Thyroid gland (tissue), 4 donors: ENCODE measurements at places on chromosomes 2 and 18.

DNA sequence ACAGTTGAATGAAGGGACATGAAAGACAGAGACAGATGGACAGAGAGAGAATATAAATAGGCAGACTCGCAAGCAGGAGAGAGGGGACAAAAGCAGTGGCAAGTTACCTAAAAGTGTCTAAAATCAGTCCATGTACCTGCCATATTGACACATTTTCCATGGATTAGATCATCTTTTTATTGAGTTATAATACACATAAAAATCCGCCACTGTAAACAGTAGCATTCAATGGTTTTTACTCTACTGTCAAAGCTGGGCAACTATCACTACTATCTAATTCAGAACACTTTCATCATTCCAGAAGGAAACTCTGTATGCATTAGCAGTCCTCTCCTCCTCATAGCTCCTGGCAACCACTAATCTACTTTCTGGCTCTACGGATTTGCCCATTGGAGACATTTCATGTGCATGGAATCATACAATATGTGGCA lies 10.1 kb downstream of the CFAP210 start:
- DNase-seq: no peak

DNA sequence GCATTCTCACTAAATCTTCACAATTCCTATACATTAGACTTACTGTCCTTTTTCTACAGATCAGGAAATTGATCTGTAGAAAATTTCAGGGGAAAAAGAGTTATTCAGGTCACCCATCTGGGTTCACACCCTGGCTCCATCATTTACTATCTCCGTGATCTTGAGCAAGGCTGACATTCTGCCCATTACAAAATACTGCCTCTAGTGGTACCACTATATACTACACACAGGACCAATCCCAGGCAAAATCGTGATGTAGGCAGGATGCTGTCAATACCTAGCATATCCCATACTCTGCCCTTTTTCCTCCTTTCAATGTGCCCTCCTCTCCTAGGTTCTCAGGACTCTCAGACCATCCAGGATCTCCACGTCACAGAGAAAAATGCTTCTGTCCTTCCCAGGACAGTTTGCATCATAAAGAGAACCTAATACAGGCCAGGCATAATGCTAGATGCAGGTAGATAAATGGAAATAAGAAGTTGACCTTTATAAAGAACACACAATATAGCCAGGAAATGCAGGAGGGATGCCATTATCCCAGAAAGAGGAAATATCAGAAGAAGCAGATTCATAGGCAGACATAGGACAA lies 101.9 kb downstream of the CDH20 start:
- no peak for DNase-seq

DNA sequence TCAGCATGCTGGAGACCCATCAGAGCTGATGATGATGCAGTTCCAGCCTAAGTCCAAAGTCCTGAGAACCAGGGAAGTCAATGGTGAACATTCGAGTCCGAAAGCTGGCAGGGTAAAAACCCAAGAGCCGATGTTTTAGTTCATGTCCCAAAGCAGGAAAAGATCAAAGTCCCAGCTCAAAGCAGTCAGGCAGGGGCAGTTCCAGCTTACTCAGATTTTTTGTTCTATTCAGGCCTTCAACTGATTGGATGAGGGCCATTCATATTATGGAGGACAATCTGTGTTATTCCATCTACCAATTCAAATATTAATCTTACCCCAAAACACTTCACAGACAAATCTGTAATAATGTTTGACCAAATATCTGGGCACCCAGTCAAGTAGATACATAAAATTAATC lies 38.3 kb downstream of the DSEL start:
- DNase-seq: no peak

- no peak for DNase-seq
Observed at GRCh38 chr2:230757476-230757875, 44.8 kb downstream of the CAB39 start.

DNA sequence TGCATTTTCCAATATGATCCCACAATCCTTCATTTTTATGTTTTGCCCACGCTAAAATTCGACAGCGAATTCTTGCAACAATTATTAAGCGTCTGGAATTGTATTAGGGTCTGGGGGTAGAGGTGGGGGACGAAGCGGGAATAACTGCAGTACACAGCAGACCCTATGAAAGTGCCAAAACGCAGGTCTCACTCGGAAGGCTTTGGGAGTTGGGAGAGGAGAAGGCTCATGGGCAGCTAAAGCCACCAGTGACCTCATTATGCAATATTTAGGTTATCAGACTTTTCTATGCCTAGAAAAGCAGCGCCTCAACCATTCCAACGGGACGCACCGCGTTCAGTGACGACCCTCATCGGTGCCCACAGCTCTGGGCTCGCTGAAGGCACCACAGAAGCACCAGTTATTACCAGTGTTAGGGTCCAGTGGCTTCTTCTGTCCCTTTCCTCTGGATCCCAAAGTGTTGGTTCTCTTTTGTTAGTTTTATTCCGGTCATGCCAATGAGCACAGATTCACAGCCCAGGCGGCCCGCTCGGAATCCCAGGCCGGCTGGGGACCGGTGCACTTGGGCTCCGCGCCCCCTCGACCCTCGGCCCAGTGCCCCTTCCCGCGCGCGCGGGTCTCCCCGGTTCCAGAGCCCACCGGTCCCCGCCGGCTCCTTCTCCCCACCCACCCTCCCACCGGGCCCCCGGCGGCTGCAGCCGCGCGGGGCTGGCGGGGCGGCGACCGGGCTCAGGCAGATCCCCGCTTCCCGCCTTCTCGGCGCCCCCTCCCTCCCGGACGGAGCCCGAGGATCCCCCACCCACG lies 737 bp upstream of the MAPK4 start:
- peak; percentile 46 for DNase-seq

DNA sequence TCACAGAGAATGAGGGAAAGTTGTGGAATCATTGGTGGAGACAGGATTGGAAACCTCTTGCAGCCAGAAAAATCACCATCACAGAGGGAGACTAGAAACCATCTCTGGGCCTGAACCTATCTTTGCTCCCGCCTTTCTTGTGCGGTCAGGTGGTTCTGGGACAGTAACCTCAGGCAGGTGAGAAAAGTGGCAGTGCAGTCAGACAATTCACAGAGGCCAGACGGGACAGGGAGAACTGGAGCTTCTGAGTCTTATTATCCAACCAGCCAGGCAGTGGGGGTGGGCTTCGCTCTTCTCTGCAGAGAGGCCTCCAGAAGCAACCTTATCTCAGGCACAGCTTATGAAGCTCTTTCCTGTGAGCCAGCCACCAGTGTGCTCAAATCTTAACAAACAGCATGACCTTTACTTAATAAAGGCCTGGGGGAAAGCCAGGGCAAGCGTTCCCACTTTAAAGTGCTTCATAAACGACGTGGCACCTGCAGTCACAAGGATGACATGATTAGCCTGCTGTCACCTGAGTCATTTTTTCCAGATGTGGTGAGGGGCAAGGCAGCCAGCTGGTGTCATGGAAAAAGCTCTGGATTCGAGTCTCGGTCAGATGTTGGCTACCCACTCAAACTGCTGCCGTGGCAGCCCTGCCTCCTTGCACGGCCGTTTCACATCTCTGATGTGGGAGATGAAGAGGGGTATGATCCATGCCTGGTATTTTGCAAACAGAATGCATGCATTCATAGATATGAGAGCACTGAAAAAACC lies 109.7 kb downstream of the B3GNT2 start:
- DNase-seq: peak; percentile 42

DNA sequence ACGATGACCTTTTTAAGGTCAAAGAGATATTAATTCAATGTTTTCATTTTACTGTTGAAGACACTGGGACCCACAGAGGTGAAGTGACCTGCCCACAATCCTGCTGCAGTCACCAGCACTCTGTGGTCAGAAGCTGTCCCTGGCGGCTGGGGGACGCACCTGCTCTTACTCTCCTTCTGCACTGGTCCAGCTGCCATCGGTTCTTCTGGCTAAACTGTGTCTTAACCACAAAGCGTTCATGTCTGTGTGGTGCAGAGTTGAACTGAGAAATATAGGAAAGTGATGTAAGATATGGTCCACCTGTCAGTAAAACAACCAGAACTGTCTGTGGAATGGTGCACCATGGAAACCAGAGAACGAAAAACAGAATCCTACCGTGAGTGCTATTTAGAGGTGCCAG lies 44.9 kb upstream of the SMIM21 start:
- DNase-seq: no peak

DNA sequence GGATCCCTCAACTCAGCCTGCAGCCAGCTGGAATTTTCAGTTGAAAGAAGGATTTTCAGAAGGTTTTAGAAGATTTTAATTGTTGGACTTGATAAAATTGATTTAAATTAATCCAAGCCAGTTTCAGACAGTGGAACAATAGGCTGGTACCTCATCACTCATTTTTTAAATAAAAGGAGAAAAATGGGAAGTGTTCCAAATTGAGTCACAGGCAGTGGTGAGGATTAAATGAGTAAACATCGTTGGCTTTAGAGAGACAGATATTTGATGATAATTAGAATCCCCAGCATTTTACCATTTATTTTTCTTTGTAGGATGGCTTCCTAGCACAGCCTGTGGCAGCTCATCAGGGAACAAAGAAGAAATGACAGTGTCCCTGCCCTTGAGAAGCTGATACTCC lies 7.4 kb downstream of the CXCR4 start:
- DNase-seq: no peak

DNA sequence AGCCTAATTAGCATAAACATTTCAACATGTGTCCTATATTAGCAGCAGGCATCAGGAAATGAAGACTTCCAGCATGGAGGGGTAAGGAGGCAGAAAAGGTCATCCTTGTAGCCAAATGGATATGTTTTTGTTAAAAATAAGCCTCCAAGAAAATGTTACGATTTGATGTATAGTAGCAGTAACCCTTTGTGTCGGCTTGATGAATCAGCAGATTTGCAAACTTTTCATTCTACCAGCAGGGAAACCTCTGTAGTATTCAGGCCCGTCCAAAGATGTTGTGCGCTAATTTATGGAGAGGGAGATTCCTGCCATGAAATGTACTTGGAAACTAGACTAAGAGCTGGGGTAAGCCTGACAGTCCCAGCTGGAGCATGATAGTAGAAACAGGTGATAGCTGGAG lies 780.8 kb upstream of the KLHL29 start:
- no peak for DNase-seq

- DNase-seq: no peak
Observed at GRCh38 chr2:185274718-185275484, 463.7 kb upstream of the FSIP2 start.

DNA sequence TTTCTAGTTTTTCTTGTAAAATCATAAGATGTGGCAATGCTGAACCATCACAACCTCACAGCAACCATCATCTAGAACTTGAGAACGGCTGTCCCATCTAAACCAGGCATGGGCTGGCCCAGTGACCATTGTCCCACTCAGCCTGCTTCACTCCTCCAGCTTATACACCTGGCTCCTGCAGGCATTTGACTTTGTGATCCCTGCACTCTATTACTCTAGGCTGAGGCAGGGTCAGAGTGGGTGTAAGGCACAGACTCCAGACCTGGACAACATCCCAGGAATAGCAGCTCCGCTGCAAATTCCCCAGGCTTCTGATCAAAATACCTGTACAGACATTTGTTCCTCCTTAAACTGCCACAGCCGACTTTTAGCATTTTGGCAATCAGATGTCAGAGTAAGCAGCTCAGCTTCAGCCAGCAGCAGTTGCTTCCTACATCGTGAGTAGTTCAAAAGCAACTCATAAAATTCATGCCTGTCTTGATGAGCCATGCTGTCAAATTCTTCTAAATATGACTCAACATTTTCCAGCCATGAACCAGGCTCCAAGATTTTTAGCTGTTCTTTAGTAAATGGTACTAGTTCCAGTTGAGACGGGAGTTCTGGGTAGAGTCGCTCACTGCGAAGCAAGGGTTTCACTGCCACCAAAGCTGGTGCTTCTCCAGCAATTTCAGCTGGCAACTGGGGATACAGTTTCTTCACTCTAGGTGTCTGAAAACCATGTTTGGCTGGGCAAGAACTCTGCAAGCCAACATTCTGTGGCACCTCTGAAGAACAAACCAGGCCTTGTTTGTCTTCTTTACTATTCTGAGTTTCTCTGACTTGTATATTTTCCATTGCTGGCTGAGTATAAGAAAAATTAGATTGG lies 12.8 kb downstream of the EPG5 start:
- no peak for DNase-seq

DNA sequence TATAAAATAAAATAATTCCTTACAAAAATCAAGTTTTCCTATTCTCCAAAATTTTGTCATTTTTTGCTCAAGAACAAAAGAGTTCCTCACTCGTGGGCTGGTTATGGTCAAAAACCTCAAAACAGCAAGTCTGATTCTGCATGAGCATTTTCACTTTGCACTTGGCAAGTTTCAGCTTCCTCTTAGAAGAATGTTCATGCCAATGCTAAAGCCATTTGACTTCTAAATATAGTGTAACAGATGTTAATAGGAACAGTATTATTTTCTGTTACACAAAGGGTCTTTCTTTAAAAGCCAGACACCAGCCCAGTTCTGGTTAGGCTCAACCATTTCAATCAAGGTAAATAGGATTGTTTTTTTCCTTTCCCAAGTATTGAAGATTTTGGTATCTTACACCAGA lies 261.3 kb upstream of the CCDC68 start:
- DNase-seq: no peak

- no peak for DNase-seq
Observed at GRCh38 chr18:9919564-9920232, 5.9 kb downstream of the VAPA start.

- no peak for DNase-seq
Observed at GRCh38 chr2:166361351-166362153, 14.2 kb downstream of the SCN9A start.

DNA sequence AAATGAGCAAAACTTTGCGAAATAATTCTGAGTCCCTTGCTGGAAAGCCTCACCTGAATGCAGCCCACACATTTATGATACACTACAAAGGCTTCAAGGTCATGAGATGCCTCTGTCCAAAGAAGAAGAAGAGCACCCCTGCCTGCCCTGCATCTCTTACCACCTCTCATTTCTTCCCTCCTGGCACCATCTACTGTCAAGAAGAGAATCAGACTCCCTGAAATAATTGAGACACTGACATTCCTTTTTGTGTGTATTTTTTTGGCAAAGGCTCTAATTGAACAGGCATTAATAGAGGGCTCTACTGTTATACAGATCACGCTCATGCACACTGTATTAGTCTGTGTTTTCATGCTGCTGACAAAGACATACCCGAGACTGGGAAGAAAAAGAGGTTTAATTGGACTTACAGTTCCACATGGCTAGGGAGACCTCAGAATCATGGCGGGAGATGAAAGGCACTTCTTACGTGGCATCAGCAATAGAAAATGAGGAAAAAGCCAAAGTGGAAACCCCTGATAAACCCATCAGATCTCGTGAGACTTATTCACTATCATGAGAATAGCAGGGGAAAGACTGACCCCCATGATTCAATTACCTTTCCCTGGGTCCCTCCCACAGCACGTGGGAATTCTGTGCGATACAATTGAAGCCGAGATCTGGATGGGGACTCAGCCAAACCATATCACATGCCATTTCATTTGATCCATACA lies 176.3 kb downstream of the ALPK2 start:
- DNase-seq: no peak

GRCh38 chr18:33923980-33924379 lies 300.7 kb downstream of the NOL4 start:
- DNase-seq: no peak

DNA sequence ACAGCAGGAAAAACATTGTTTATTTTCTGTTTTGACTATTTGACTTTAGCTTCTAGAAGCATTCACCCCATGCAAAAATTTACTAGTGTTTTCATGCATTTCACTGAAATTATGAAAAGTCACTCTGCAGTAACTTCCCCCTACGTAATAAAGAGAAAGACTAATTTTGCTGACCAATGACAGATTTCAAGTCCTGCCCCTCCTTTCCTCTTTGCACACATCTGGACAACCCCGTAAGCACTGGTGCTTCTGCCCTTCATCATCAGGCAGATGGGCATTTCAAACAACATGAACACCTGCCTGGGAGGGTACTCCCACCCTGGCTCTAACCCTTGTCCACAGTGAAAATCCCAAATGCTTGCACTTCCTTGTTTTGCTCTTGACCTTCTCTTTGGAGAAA lies 815.0 kb upstream of the ID2 start:
- DNase-seq: no peak

GRCh38 chr2:241635756-241636155 lies 1.2 kb downstream of the THAP4 start:
- no peak for DNase-seq
